HFF-Myc (cell line): ENCODE measurements at places on chromosomes 4 and X.

DNA sequence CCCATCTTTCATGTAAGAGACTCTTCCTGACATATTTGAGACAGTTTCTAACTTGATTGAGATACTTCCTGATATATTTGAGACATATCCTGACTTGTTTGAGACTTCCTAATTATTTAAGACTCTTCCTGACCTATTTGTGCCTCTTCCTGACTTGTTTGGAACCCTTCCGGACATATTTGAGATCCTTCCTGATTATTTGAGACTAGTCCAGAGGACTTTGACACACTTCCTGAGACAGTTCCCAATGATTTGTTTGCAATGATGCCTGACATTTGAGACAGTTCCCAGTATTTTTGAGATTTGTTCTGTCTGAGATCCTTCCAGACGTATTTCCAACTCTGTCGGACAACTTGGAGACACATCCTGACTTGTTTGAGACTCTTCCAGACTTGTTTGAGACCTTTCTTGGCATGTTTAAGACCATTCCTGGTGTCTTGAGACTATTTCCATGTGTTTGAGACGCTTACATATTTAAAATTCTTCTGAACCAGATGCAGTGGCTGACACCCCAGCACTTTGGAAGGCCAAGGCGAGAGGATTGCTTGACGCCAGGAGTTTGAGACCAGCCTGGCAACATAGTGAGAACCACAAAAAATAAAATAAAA lies 118.9 kb upstream of the USP9X start:
- DNase-seq = no peak

- DNase-seq = no peak
These were observed 230.2 kb downstream of the EVC2 start for GRCh38 chr4:5478169-5478568.

DNA sequence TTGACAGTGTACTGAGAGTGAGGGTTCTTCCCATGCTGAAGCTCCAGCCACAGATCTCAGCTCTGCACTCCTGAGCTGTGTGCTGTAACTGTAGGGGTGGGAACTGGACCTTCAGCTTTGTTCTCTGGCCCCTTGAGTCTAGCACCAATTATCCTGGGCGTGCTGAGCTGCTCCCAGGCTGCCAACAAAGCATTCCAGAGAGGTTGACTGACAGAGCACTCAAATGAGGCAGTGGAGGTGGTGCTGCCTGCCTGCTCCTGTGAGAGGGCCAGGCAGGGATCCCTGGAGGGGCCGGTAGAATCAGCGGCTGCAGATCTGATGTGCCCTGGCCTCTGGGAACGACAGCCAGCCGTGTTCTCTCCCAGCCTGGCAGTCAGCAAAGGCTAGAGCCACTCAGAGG lies 375.7 kb upstream of the AADAT start:
- no peak for DNase-seq

DNA sequence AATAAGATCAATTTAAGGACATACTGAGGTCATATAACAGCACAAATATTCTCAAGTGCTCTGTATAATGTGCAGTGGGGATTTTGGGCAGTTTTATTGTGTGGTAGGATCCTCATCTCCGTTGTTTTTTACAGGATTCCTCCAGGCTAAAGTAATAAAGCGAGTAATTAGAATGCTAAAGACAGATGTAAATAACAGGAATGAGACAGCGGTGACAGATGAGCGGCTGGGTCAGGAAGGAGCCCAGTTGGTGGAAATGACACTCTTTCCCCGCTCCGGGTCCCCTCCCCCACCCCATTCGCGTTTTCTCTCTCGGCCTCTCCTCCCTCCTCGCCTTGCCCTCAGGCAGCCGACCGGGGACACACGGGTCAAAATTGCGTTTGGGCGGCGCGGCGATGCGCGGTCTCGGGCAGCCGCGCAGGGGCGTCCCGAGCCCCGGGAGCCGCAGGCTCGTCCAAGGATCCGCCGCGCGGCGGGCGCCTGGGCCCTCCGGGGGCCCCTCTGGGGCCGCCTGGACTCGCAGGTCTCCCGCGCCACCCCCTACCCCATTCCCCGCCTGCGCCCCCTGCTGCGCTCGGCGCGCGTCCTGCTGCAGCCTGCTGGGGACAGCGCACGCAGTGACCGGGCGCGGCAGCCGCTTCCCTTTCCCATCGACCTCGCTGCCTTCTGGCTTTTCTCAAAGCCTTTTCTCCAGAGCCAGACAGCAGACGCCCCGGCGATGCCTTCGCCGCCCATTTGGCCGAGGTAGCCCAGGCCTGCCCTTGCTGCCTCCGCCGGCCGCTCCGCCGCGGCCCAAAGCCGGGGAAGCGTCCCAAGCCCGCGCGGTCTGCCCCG lies 16.2 kb downstream of the POU4F2 start:
- DNase-seq = no peak

- DNase-seq = no peak
These were observed at the start of gene GLRA2 for GRCh38 chrX:14529290-14529989. TSS of gene GLRA2 (plus strand) at chrX:14529536. CDS start at chrX:14530058, 522 bp downstream.

DNA sequence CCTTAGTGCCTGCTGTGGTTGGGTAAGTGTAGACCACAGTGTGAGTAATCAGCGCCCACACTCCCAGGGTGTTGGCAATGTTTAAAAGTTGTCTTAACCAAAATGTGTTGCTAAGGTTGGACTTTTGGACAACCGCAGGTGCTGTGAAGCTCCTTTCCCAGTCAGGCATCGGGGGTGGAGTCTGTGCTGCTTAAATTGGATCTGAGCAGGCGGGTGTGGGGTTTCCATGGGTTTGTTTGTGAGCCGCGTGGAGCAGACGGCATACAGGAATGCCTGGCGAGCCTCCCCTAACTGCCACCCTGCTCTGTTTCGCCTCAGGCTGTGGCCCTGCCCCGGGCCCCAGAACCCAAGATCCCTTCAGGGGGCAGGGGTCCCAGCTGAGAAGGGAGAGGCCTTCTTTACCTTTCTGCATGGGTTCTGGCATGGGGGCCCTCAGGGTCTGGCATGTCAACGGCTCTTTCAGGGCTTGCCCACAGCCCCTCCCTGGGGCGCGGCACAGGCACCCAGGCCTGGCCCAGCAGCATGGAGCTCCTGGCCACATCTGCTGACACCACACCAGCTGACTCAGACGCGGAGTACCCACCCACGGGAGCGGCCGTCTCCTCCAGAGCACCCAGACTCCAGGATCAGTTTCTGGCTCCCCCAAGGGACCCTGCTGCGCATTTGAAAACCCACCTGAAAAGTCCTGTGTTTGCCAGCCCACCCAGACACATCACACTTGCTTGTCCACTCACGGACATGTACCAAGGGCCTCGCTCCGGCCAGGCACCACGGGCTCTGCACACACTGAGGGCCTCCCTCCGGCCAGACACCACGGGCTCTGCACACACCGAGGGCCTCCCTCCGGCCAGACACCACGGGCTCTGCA lies 5.1 kb upstream of the SPON2 start:
- no peak for DNase-seq

GRCh38 chr4:74258963-74259362 lies 49.3 kb upstream of the EPGN start:
- no peak for DNase-seq

GRCh38 chr4:52586069-52586468 lies 73.0 kb downstream of the USP46 start:
- no peak for DNase-seq

GRCh38 chr4:7564242-7564641 lies 129.5 kb upstream of the PSAPL1 start:
- no peak for DNase-seq

DNA sequence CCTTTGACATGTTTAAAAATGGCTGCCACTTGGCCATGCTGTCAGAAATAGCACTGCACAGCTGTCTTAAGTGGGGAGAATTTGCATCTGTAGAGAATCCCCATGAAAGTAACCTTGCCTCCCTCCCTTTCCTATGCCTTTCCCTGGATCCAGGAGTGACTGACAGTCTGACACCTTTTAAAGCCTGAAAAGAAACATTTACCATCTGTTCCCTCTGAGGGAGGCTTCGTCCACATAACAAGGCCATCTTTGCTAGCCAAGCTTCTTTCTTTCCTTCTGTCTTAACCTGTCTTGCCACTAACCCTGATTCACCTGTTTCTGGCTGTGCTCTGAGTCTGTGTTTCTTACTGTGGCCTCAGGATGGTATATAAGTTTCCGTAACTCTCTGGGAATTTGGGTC lies 21.3 kb upstream of the AADAT start:
- DNase-seq = no peak

DNA sequence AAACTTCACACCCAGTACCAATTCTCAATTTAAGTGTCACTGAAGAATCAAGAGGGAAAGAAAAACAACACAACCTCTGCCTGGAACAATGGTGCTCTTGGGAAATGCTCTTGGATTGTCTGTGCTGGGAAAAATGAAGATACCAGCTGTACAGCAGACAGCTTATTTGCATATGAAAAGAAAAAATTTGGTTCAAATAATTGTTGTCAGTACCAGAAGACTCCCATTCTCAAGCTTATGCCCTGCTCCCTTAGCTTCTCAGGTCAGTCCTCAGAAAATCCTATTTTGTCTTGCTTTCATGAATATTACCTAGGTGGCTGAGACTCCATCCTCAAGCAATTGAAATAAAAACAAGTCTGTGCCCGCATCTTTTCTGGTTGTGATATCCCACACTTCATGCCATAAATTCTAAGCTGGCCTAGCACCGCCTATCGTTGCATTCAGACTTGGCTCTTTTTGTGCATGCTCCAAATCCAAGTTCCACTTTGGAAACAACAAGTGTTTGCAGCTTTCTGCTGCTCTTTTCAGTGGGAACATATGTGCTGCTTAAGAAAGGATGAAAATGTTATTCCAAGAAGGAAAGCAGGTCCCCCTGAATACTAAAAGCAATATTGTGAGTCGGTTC lies 431.6 kb downstream of the INPP4B start:
- DNase-seq = no peak

DNA sequence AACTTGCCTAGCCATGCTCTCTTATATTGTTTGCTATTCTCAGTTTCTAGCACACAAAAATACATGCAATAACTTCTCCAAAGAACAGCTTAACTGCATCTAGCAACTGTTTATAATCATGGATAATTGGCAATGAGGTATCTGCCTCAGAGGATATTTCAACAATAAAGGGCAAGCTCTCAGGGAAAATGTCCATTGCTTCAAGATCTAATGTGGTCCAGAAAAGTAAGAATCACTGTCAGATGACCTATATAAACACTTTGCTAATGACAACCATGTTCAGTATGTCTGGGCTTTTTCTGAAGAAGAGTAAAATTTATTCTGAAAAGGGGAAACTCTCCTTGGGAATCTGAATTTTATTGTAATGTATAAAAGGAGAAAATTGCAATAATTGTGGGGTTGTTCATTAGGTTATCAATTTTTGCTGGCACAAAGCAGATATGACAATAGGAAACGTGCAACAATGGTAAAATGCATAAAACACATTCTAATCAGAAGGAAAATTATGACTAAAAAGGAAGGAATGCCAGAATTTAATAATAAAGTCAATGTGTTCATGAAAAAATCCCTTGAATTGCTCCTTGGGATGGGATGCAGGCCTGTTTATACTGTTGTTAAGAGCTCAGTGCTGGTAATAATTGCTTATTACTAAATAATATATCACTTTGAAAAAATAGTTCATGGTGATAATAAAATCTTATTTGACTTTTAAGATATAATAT lies 90.3 kb downstream of the ANTXR2 start:
- no peak for DNase-seq

- no peak for DNase-seq
These were observed 1.3 kb downstream of the PARM1 start for GRCh38 chr4:74934016-74934831.

GRCh38 chrX:149282909-149283308 lies 222.2 kb downstream of the IDS start:
- DNase-seq = no peak

DNA sequence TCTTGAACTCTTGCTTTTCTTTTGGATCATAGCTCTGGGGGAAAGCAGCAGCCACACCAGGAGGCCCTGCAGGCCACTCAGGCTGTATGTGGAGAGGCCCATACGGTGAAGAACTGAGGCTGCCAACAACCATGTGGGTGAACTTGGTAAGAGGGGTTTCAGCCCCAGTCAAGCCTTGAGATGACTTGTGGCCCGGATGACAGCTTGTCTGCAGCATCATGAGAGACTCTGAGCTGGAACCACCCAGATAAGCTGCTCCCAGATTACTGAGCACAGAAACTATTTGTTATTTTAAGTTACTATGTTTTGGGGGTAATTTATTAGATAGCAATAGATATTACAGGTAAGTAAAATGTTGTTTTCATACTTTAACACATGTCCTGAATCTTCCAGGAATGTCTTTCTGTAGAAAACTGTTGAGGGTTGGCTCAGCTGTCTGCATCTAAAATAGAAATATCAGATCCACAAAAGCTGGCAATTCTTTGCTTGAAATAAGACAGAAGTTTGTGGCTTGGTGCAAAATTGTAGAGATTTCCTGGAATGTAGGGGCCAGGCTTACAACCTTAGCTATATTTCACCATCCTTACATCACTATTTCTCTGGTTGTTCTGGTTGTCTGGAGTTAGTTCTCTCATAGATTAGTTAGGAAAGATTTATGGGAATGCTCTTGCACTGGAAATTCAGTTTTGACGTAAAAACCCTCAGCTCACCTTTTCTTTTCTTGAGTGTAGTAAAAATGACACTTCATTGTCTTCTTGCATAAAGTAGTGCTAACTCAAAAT lies 272.1 kb downstream of the RAPGEF2 start:
- no peak for DNase-seq

GRCh38 chrX:119118780-119119395 lies 8.7 kb downstream of the KIAA1210 start:
- DNase-seq = no peak

GRCh38 chr4:88659055-88659889 lies 38.4 kb downstream of the NAP1L5 start:
- peak; percentile 27 for DNase-seq

GRCh38 chr4:77990904-77991358 lies 66.2 kb upstream of the FRAS1 start:
- no peak for DNase-seq
